ENCODE measurements at places on chromosomes 2 and 18.

DNA sequence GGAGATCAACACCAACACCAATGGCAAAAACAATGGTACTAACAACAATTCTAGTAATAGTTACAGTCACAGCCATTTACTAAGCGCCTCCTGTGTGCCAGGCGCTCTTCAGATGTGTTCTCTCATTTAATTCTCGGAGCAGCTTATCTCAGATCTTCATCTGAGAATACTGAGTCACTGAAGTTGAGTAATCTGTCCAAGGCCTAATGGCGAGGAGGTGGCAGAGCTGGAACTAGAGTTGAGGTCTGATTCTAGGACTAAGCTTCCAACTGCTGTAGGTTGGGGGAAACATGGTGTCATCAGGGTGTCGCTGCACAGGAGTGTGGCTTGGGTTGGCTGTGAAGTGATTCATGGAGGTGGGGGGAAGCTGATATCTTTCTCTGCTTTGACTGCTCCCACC is 156.1 kb downstream of the DYSF start:
- no peak for DNase-seq

GRCh38 chr18:64082513-64082912 is 66.4 kb downstream of the LINC00305 start:
- DNase-seq, result no peak

GRCh38 chr2:192539306-192539705 is 344.6 kb upstream of the TMEFF2 start:
- no peak for DNase-seq

DNA sequence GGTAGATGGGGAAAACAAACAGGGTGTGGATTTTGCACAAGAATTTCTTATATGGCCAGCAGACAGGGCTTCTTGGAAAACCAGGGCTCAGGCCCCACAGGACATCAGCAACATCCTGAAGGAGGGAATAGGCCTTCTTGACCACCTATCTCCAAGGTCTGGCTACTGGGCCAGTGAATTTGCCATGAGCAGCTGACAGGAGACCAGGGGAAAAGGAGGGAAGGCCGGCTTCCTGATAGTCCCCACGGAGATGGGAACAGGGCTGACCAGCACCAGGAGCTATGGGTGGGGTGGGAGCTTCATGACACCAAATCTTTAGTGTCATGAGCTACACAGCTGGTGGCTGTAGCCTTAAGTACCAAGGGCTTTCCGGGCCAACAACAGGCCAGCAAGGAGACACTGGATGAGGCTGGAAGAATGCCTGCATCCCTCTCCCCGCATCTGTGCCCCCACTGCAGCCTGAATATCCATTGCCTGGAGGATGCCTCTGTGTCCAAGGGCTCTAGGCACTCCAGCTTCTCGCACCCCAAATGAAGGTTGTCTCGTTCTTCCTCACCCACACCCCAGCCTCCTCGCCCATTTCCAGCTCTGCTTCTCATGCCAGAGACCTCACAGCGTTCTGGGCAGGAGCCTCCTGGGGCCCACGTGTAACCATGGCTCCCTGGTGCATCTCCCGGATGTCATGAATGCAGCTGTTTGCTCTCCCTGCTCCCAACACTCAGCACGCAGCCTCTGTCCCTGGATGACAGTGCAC is 74.8 kb downstream of the EMX1 start:
- no peak for DNase-seq

DNA sequence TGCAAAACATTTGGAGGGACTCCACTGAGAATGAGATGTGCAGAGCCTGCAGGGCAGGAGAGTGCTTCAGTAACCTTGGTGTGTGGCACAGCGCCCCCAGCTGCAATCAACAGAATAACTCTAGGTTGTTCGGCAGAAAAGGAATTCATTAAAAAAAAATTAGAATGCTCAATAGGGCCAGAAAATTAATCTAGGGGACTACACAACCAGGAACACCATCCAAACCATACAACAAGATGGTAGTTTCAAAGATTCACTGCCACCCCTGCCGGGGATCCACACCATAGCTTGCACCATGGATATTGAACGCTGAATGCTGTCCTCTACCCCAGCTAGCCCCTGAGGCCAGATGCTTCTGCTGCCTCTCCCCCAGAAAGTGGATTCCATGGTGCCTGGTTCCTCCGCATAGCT is 50.1 kb downstream of the THUMPD2 start:
- no peak for DNase-seq

DNA sequence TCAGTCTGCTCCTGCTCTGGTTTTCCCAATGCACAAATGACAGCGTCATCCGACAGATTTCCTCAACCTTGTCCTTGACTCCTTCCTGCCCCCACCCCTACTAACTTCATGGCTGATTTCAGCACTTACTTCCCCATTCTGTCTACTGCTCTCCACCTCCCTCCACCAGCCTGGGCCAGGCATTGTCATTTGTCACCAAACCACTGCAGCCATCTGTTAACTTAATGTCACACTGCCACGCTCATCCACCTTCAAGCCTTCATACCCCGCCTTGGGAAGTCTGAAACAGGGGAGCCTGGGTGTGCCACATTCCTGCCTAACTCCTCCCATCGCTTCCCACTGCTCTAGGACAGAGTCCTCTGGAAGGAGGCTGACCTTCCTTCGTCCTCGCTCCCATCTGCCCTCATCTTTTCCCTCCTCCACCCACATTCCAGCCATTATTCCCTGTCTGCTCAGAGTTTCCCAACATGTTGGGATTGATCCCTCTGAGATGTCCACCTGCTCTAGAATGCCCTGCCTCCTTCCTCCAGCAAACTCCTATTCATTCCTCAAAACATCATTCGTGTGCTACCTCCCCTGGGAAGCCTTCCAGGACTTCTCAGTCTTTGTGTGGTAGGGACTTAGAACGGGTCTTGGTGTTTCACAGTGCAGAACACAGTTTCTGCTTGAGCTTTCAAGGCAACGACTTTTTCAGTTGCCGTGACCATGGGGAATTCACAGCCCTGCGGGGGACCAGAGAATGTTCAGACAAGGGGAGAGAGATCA is 42.2 kb upstream of the SMAD7 start:
- DNase-seq, result no peak

DNA sequence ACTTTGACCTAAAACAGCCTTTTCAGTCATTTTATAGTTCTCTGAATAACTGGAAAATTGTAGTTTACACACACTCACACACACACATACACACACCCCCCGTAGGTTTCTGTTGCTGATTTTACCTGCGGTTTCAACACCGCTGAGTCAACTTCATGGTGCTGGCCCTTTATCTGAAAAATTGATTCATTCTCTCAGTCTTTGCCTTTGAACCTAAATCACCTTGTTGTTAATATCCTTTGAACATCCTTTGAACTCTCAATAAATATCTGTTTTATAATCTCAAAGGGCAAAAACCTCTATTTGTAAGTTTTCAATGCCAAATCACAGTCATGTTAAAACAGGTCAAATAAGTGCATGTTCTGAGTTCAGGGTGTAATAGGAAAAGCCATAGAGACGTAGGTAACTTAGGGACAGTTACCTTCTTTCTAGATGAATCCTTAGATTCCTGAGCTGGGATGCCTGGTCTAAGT is 109.0 kb upstream of the BZW1 start:
- DNase-seq, result peak; percentile 21
